ENCODE measurements at places on chromosomes 2 and 18.

- no peak for DNase-seq
Measured at GRCh38 chr2:112959109-112959812, 18.5 kb upstream of the IL36G start.

- no peak for DNase-seq
Measured at GRCh38 chr2:136112317-136113208, 5.4 kb downstream of the CXCR4 start.

DNA sequence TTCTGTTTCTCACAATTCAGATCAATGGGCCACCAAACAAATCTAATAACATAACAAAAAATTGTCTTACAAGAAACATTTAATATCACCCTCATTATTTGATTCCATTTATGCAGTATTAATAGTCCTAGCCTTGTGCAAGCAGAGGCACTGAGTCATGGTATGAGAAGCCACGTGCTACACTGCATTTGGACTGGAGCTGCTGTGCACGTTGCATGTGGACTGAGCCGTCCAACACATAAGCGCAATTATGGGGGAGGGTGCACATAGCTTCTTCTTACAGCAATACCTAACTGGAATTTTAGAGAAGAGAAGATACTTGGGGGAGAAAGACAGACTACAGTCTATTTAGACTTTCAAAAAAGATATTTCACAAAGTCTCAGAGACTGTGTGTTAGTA lies 329.6 kb upstream of the ID2 start:
- DNase-seq: no peak

- DNase-seq: peak; percentile 62
Measured at GRCh38 chr2:44358503-44358902, 2.8 kb downstream of the PREPL start.

DNA sequence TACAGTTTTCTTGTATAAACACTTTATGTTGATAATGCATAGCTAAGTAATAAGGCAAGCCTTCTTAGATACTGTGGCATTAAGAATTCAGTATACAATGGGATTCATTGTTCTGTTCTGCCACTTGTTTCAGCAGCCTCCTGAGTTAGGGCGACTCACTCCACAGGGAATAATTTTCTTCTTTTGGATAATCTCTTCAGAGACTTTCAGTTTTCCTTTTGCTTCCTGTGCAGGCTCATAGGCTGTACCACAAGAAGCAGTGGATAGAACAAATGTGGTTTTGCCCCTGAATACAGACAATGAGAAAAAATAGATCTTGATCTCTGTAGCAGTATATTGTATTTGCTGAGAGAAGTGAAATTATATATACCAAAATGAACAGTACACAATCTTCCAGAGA lies 298.0 kb downstream of the ZNF407 start:
- DNase-seq: no peak

DNA sequence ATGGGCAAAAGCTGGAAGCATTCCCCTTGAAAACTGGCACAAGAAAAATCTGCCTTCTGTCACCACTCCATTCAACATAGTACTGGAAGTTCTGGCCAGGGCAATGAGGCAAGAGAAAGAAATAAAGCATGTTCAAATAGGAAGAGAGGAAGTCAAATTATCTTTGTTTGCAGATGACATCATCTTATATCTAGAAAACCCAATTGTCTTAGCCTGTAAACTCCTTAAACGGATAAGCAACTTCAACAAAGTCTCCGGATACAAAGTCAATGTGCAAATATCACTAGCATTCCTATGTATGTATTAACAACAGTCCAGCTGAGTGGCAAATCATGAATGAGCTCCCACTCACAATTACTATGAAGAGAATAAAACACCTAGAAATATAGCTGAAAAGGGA lies 1579.3 kb downstream of the SUCLG1 start:
- no peak for DNase-seq

DNA sequence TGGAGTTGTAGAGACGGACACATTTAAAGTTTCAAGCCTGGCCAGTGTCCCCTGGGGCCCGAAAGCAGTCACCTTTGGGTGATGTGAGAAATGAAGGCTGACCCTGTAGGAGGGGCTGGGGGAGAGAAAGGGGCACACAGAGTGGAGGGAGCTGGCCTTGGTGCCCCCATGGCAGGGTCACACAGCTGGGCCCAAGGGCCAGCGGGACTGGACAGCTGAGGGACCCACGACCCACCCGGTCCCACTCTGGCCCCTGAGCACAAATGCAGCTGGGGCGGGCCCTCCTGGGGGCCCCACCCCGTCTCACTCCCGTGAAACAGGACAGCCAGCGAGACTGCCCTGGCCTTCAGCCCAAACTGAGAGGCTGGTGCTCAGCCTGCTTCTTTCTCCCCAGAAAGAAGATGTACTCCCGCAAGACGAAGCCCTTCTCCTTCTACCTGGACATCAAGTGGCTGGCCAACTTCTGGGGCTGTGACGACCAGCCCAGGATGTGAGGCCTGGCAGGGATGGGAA lies 6.1 kb downstream of the AGXT start:
- DNase-seq: no peak

DNA sequence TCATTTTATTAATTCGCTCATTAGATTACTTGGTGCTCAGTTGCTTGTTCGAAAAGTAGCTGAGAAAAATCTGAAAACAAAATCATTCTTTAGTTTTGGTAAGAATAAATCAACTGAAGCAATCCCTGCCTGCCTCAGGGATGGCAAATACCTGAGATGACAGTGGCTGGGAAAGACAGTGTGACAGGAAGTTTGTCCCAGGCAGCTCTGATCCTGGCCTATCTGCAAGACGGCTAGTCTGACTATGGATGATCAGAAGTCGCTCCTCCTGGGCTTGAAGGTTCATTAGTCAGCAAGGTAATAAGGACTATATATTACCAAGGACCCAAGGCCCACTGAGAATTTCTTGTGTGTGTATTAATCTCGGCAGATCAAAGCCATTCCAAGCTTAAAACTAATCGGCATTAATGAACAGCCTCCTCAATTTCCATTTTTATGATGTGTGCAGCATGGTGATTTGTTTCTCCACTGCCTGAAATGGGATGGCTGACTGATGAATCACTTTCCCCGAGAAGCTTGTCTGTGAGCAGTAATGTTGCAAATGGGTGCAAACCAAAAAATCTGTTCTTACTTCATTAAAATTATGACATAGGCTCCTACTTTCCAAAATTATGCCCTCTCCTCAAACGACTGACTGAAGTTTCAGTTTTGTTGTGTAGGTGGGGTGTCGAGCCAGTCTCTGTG lies 199.9 kb downstream of the ACTR3 start:
- DNase-seq: no peak

DNA sequence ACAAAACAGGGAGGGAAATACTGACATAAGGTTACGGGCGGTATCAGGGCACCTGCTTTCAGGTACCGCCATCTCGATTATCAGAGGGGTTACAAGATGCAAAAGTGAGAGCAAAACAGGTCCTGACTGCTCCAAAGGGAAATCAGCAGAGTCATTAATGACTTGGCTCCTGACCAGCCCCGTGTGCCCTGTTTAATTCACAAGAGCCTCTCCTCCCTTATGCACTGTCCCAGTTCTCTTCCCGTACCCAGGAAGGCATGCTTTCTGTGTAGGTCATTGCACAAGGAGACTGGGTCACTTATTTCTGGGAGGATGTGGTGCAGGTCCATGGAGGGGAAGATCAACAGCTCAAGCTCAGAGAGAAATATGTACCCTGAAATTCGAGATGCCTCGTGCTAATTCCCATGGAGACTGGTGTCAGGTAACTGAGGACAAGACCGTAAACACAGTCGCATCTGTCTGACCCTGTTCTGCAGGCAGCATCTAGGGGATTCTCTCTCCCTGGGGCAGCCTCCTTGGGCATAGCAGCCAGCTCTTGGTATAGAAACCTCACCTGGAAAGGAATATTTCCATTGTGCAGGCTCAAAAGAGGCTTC lies 79.9 kb downstream of the HNRNPLL start:
- DNase-seq: no peak

GRCh38 chr2:181725476-181725875 lies 45.2 kb upstream of the NEUROD1 start:
- DNase-seq: no peak

DNA sequence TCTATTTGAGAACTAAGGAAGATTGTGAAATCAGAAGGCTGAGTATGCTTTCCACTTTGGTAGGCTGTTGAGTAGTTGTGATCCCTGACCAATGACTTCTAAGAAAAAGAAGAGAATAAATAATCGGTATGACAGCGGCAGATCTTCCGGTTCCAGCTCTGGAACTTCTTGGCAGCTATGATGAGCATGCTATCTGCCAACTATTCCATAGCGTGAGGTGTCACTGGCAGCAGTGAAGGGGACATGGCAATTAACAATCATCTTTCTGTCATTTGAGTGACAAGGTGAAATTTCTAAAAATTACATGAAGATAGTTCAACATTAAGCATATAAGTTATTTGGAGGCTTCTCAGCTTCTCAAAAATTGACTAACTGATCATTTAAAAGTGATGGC lies 140.1 kb upstream of the NETO1 start:
- no peak for DNase-seq

DNA sequence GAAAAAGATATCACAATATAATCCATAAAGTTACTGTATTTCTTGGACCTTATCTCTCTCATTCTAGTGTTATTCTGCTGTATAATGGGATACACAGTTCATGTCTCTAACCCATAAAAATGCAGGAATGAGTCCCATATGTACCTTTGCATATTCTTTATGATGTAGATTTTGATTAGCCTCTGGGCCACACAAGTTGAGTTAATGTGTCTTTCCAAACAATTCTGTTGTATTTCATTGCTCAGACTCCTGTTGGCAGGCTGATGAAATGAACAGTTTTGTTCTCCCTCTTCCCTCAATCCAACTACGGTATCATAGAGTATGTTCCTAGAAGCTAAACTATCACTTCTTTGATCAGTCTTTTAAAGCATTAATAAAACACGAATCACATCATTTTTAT lies 113.2 kb upstream of the SATB2 start:
- DNase-seq: no peak

GRCh38 chr18:26618135-26618534 lies 69.8 kb upstream of the KCTD1 start:
- peak; percentile 14 for DNase-seq

DNA sequence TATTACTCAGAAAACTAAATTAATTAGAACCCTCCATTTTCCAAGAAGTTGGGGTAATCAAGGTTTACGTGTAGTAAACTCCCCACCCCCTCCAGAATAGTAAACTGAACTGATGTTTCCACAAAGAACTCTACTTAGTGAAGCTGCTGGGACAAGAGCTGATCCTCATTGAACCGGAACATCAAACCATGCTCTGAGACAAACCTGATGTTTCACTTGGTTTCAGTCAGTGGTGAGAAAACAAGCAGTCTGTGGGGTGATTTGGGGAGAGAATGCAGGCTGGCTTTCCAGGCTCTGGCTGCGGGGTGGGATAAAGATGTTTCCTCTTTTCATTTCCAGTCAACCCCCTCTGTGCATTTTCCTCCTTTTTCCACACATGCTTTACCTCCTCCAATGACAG lies 38.2 kb downstream of the CELF4 start:
- DNase-seq: no peak

DNA sequence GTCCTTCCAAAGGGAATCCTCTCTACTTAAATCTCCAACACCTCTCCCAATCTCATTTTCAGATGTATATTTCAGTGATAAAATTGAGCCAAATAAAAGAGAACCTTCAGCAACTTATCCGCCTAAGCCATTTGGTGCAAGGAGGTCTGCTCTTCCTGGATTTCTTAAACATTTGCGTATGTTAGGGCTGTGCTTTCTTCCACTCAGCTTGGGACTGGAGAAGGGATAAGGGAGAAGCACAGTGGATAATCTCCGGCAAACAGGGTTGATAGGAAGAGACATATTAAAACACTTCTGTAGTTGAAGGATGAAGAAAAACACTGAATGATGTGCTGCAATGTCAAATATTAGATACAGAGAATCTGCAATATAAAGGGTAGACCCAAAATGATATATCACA lies 796.2 kb downstream of the KCNJ3 start:
- no peak for DNase-seq

GRCh38 chr2:112644933-112645309 lies 818 bp upstream of the SLC20A1 start:
- DNase-seq: no peak

DNA sequence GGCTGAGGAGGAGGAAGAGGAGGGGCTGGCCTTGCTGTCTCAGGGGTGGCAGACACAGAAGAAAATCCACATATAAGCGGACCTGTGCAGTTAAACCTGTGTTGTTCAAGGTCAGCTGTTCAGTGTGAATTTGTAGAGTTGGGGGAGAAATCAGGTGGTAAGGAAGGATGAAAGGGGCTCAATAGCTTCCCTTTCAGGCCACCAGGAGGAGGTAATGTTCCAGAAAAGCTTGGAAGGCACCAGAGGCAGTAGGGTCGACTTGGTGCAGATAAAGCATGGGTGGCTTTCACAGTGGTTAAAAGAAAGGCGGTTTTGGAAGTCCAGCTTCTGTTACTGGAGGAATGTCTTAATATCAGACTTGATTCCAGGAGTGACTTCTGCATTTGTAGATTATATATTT lies 167.4 kb downstream of the THSD7B start:
- no peak for DNase-seq

DNA sequence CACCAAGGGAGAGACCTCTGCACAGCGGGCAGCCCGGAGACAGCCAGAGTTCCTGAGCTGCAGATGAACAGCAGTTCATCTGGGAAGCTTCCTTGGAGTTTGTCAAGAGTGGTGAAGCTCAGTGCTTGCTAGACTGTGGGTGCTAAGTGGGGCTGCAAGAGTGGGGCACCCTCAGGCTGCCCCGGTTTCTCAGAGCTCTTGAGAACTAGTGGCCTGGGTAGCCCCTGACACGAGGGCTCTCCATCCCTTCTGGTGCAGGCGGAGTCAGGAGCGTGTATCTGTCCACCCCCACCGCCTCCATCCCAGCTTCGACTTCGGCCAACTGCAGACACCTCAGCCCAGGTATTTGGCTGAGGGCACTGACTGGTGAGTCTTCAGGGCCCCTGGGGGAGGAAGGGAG lies 222.0 kb downstream of the LOXHD1 start:
- DNase-seq: no peak

DNA sequence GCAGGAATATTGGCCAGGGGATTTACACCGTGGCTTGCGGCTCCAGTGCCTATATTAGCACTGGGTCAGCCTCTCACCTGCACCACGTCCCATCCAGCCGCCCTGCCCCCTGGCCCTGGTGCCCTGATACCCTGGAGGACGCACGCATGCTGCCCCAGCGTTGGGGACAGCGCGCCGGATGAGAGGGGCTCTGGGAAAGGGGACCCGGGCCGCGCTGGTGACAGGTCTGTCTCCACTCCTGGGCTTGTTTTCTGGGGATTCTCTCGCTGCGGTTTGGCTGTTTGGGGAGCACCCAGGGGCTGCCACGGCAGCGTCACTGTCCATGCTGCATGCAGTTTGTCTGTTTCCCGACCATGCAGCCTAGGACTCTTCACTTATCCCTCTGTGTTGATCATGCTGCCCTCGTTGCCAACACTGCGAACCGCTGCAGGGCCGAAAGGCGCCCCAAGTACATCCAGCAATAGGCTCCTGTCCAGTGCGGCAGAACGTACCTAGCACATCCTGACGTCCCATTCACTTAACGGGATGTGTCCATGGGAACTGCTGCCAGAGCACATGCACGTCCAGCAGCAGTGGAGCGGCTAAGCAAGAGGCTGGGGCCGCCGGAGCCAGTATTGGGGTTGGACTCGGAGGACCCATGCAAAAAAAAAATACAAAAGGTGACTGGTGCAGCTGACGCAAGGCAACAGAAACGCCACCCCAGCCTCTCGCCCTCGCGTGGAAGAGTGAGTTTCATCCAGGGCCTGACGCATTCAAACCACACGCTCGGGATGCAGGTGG lies 115.5 kb upstream of the PXDN start:
- DNase-seq: no peak

- no peak for DNase-seq
Measured at GRCh38 chr2:221477714-221478484, 94.2 kb downstream of the EPHA4 start.
